HepG2 (cell line): ENCODE measurements at places on chromosomes 13 and 19.

DNA sequence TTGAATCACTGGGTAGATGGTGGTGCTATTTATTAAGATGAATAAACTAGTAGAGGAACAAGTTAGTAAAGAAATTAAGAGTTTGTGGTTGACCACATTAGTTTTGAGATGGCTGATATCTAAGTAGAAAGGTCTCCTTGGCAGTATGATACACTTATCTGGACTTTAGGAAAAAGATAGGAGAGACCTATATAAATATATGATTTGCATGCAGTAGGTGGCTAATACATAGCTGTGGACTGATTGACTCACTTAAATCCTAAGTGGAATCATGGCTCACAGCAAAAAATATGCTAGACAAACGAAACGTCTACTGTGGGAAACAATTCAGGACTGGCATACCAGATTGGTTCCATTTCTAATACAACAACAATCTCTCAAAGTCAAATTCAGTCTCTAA lies 92.0 kb downstream of the CAB39L start:
- no peak for DNase-seq

GRCh38 chr13:65330691-65331090 lies 1899.4 kb downstream of the PCDH9 start:
- no peak for DNase-seq

GRCh38 chr13:108176685-108177274 lies 38.6 kb downstream of the LIG4 start:
- peak; percentile 42 for DNase-seq

DNA sequence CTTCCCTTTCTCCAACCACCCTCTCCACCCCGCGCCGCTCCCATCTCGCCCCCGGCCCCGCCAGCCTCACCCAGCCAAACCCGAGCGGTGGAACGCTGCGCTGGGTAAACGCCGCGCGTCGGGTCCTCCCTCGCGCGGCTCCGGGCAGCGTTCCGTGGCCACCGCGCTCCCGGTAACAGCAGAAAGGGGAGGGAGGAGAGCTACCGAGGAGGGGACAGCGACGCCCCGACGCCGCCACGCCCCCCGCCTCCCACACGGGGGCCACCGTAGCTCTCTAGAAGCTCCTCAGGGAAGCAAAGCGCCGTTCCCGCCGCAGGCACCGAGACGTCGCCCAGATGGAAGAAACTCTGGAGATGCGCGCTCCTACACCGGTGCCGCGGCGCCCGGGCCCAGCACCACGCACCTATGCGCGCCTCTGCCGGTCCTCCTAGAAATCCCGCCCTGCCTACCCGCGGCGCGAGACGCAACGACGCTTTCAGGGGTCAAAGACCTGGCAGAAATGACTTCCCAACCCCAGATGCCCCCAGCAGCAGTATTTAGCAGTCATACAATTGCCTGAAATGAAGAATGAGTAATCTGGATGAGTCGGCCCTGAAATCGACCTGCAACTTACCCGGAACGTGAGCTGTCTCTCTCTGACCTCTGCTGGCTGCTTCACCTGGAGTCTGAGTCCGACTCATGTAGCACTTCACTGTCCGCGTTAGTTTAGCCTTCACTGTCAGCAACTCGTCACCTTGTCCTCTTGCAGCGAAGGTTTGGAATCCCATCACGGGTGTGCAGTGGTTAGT lies at the start of gene RUBCNL:
RUBCNL (minus strand) TSS at position 189 of the 788 bp plus-strand sequence. CDS start 14,777 bp downstream, outside the sequence.
- no peak for DNase-seq

GRCh38 chr13:32790731-32791130 lies 204.5 kb downstream of the PDS5B start:
- DNase-seq = peak; percentile 5

DNA sequence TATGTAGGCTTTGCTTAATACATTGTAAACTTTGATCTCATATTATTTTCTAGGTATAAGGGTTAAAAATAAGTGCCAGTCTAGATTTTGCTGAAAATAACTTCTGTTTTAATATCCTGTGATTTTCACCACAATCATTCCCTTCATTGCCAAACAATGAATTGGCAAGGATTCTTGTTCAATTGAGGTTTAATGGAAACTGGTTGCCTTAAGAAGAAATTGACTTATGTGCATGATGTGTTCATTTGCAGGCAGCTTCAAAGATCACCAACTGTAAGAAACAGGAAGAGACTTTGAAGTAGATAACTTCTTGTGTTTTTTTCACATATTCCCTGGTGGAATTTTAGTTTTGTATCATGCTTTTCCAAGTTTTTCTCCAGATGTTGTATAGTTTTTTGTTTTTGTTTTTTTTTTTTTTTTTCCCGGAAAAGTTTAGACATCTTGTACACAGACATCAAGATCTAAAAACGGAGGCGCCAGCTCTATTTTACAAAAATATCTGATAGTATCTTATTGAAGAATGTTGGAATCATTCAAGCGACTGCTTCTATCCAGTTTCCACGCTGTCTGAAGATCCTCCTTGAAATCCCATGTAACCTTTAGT lies 108.3 kb downstream of the POSTN start:
- DNase-seq = no peak

GRCh38 chr19:4278010-4278409 lies 1.1 kb upstream of the SHD start:
- DNase-seq = no peak

DNA sequence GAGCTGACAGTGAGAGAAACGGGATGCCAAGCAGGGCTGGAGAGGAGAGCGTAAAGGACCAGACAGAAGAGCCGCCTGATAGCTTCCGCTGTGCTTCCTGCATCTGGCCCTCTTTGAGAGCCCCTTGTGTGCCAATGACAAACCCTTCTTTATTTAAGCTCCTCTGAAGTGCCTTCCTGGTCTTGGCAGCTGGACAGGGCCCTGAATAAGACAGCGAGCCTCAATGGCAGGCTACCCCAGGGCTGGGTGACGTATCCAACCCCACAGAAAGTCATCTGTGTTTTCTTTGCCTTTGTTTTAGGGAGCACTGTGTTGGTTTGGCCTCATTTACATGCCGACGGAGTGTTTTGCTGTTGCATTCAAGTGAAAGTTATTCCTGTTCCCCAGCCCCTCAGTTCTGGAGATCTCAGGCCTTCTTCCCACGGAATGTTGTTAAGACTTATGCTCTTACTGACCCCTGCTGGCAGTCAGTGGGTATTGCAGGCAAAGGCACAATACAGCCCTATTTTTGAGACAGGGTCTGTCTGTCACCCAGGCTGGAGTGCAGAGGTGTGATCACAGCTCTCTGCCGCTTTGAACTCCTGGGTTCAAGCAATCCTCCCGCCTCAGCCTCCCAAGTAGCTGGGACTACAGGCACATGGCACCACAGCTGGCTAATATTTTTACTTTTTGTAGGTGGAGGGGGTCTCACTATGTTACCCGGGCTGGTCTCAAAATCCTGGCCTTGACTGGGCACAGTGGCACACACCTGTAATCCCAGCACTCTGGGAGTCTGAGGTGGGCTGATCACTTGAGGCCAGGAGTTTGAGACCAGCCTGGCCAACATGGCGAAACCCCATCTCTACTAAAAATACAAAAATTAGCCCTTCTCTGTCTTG lies 16.8 kb downstream of the CCL25 start:
- no peak for DNase-seq

GRCh38 chr19:37635076-37636056 lies 19.9 kb downstream of the ZFP30 start:
- DNase-seq = no peak

GRCh38 chr13:65881561-65882155 lies 1348.5 kb downstream of the PCDH9 start:
- DNase-seq = no peak

DNA sequence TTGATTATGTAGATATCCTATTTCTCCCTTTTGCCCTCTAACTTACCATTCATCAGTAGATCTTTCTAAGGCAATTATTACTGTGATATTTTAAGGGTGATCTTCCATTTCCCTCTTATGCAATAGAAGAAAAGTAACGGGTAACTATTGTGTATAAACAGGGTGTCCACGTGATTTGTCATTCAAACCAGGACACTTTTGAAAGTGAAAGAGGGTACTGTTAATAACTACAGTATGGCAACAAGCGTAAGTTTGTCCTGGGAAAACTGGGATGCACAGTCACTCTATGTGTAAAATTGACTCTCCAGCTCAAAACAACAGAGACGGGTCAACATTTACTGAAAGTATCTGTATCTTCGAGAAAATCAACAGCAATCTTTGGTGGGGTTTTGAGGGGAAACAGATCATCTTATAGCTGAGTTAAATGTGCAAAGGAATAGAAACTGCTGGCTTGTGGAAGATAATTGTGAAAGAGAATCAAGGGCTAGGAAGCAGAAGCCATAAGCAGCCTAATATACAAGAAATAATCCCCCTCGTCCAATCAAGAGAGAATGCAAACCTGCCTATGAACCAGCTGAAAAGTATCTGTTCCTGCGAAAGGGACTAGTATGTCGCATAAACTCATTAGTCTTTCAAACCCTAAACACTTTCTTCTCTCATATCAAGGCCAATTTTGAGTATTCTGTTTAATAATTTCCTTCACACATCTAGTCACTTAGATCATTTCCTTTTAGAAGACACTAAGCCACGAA lies 126.7 kb downstream of the FOXO1 start:
- DNase-seq = no peak

- no peak for DNase-seq
These were observed 9.0 kb downstream of the SIGLEC11 start for GRCh38 chr19:49951806-49952478.

- DNase-seq = no peak
These were observed at the start of gene CLEC11A for GRCh38 chr19:50723069-50723468. Gene CLEC11A (plus strand): TSS chr19:50723364. CDS start chr19:50723526, 162 bp downstream.

GRCh38 chr19:58584498-58585441 lies 11.6 kb upstream of the MZF1 start:
- DNase-seq = no peak

- no peak for DNase-seq
These were observed 43.2 kb downstream of the FLT3 start for GRCh38 chr13:28056970-28057712.
